ENCODE measurements at places on chromosomes 11 and 22.

GRCh38 chr11:61585115-61585514, 4.2 kb upstream of the SYT7 start:
- DNase-seq, result no peak

DNA sequence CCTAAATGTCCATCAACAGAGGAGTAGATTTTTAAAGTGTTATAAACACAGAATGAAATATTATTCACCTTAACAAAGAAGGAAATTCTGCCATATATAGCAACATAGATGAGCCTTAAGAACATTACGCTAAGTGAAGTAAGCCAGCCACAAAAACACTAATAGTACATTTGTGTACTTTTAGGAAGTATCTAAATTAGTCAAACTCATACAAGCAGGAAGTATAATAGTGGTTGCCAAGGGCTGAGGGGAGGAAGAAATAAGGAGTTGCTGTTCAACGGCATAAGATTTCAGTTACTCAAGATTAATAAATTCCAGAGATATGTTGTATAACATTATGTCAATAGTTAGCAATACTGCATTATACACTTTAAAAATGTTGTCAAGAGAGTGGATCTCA, 181.7 kb upstream of the ZC3H12C start:
- no peak for DNase-seq

DNA sequence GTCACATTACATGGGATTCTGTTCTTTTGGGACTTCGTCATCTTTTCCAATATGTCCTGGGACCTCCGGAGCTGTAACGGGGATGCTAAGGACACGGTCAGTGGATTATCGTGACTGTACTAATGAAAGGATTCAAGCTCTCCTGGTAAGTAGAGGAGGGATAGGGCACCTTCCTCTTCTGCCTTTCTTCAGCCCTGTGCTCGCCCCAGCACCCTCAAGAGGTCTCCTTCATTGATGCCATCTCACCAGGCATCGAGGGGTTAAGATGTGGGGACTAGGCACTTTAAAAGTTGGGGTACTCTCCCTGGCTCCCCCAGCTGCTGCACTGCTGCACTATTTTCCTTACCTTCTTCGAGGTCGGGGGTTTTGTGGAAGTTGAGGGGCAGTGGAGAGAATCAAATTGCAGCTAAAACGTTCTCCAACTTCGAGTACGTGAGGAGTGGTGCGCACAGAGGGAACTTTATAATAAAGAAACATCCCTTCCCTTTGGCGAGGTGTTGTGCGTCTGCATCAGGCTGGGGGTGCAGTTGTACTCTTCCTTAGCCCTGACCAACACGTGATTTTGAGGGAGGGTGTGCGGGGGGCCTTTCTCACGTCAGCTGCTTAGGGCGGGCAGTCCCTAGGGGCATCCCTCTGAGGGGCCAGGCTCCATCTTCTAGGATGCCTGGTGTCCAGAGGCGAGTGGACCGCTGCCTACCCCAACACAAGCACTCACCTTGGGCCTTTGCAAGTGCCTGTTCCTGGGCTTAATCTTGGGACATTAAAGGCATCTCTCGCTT, 96.1 kb downstream of the GRAMD1B start:
- no peak for DNase-seq

GRCh38 chr22:43624144-43624998, 187.7 kb downstream of the EFCAB6 start:
- no peak for DNase-seq

DNA sequence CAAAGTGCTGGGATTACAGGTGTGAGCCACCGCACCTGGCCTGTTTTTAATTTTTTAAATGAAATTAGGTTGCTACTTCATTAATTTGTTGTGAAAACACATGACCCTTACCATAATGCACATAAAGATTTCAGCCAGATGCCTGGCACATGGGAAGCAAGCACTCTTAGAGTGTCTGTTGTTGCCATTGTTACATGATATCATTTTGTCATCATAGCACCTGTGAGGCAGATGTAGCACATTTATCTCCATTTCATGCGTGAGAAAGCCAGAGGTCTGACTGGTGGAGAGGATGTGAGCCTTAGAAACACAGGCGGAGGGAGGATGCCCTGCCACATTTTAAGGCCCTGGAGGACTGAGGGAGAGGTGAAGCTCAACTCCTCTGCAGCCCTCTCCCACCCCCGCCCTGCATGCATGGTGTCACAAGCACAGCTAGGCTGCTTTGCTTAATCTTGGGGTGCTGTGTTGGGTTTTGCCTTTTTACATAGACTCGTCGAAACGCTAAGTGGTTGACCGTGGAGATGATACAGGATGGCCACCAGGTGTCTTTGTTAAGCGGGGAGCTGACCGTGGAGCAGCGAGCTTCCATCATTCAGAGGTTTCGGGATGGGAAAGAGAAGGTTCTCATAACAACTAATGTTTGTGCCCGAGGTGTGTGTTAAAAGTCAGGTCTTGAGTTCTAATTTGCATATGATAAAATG, 14.0 kb downstream of the DDX25 start:
- DNase-seq, result no peak

- no peak for DNase-seq
Observed at GRCh38 chr11:19598456-19598855, 114.2 kb upstream of the NAV2 start.

Data from stimulated activated CD4-positive, alpha-beta T cell treated with anti-CD3 and anti-CD28 coated beads, TNF-alpha, amount 100 ng/mL, for 1 hour (primary cell).